ENCODE measurements at places on chromosomes 2 and 18.
A peak's percentile ranks its signal among the peaks of the same experiment; 100 is the strongest.

- peak; percentile 68 for DNase-seq
Measured at GRCh38 chr18:23967321-23968089, 47.0 kb upstream of the TTC39C start.

GRCh38 chr2:142741764-142742269 lies 135.6 kb upstream of the KYNU start:
- DNase-seq, result no peak

DNA sequence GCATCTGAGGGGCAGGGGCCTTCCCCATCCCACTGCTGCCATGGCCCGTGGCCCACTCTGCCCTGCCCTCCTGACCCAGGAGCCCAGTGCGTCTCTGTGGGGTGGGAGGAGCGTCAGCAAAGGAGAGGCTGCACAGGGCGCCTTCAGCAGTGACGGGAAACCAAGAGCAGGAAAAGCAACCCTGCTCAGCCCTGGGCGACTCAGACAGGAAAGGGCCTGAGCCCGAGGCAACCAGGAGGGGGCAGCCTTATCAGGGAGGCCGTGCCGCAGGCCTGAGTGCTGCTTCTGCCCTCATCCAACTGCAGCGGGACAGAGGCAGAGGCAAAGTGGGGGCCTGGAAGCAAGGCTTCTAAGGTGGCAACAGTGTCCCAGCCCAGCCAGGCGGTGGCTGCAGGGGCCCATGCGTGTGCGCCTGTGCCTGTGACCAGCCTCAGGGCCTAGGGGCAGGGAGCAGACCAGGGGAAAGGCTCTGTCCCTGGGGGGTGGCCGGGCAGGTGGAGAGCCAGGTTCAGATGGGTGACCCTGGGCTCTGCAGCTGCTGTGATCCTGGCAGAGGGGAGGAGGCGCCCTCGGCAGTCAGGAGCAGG lies 23.3 kb upstream of the ALPI start:
- no peak for DNase-seq

- DNase-seq, result peak; percentile 54
Measured at GRCh38 chr2:68121873-68122679, 35.6 kb upstream of the PNO1 start.

DNA sequence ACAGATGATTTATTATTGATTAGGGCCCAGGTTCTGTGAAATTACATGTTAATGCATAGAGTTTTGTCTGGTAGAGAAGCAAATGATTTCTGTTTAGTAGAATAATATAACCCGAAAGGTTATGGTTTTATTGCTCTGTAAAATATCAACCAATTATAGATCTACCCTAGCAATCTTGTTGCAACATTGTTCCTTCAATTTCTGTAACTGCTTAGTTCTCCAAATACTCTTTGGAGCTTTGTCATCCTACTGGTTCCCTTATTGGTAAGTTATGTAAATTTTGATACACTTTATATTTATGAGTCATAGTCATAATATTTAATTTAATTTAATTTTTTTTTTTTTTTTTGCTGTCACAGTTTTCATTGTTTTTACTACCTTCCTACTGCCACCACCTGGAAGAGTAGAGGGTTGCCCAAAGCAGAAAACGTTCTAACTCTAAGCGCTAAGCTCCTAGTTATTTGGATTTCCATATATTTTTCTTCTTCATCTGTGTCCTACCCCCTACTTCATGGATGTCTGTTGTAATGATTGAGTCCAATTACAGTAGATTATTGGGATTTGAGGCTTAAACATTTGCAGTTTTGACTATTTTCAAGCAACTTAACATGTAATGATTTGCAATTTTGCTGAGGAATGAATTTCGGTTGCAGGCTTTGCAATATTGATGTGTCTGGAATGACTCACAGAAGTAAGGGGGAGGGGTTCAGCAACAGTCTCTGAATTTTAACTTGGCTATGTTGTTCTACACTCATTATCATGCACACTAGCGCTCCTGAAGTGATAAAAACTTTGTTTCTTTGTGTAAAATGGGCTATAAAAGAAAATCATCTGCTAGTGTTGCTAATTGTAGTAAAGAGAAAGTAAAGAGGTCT lies 51.1 kb downstream of the NABP1 start:
- no peak for DNase-seq

GRCh38 chr2:33383855-33384598 lies 92.4 kb upstream of the RASGRP3 start:
- DNase-seq, result no peak

Measured in NCI-H2227 treated with DMSO at 0.1 percent for 48 hours (cell line).